ENCODE measurements at places on chromosomes 12 and 14.

DNA sequence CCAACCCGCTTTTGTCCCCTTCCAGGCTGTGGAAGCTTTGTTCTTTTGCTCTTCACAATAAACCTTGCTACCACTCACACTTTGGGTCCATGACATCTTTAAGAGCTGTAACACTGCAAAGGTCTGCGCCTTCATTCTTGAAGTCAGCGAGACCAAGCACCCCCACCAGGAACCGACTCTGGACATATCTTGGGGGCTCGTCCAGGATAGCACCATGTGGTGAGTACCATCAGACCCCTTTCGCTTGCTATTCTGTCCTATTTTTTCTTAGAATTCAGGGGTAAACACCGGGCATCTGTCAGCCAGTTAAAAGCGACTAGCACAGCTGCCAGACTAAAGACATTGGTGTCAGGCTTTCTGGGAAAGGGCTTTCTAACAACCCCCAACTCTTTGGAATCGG, 137.6 kb upstream of the PPFIA2 start:
- peak; percentile 9 for DNase-seq

DNA sequence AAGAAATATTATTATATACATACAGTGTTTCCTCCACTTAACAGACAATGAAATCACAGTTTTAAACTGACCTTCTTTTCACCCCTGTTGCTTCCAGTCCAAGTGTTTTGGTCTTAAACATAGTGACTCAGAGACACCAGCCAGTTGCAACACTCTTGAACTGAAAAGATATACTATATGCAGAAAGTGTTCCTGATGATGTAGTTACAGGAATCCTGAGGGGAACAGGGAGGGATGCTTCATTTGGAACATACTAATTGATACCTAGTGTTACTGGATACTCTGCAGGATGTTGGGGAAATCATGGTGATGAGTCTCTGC, 420.8 kb downstream of the CCDC91 start:
- no peak for DNase-seq

GRCh38 chr12:89663577-89664357, 44.9 kb downstream of the ATP2B1 start:
- DNase-seq, result no peak

- DNase-seq, result no peak
Measured at GRCh38 chr14:77880056-77880455, 80.1 kb downstream of the ADCK1 start.

DNA sequence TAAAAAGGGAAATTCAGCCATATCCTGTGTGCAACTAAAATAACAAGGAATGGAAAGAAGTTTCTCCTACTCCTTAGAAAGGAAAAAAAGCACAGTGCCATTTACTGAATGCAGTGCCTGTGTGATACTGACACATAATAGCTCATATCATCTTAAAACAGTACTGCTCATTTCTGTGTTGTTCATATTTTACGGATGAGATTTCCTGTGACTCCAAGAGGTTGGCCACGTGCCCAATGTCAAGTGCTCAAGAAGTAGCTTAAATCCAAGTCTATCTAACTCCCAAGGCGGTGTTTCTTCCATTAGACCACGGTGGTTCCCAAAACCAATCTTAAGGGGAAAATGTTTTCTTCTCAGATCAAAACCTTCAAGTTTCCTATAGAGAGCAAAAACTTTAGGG, 20.0 kb downstream of the MAP3K9 start:
- no peak for DNase-seq

DNA sequence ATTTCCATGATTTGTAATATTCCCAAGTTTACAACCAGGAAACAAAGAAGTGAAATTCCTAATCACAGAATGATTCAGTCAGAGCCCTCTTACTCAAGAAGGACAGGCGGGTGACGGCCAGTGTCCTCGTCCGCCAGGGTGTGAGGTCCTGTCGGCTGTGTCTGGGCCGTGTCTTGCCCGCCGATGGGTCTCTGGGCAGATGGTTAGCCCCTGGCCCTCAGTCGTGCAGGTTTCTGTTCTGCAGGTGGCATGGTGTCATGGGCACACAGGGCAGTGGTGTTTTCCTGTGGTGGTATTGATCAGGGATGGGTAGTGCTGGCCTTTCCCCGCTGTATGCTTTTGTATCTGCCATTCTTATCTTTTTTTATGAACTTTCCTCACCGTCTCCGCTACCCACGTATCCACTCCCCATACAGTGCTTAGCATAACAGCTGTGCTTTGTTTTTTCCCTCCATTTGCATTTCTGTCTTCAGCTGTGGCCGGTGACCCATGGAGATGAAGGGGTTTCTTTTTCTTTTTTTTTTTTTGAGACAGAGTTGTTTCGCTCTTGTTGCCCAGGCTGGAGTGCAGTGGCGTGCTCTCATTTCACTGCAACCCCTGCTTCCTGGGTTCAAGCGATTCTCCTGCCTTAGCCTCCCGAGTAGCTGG, 100.7 kb downstream of the TSPAN9 start:
- no peak for DNase-seq

DNA sequence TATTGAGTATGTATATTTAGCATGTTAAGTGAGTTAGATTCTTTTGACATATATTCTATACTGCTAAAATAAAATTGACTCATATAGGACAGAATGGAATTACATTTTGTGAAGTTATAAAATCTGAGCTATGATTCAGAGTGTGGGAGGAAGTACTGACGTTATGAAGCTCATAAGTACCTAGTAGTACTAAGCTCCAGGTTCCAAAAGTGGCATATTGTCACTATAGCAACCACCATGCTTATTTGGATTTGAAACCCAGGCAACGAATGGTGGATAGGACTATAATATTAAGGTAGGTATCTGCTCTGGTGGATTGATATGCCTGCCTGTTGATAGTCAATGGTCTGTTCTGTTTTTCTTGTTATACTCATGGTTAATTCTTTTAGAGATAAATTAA, 2.2 kb upstream of the FBXO33 start:
- DNase-seq, result no peak
